ENCODE measurements at places on chromosomes 12 and 14. TPM values are rescaled to one million over a fixed set of nuclear protein-coding genes. Genes with fewer than 3 reads are reported as not detected.

TRIM9 gene
- total RNA-seq: 30.8 TPM

ST8SIA1 gene
- total RNA-seq: 17.1 TPM

NGB gene
- not detected for total RNA-seq

MAP3K9 gene
- total RNA-seq: 2.6 TPM

CD163L1 gene
- 24.8 TPM for total RNA-seq

CCDC60 gene
- 5.1 TPM for total RNA-seq

DICER1 gene
- total RNA-seq: 319 TPM

SMARCC2 gene
- total RNA-seq: 37.6 TPM

OAS3 gene
- total RNA-seq: 8.4 TPM

TAS2R14 gene
- total RNA-seq: 21.4 TPM

SDR9C7 gene
- total RNA-seq: not detected

PKP2 gene
- 45.7 TPM for total RNA-seq

PTPRB gene
- 29.4 TPM for total RNA-seq

SYCP3 gene
- 5.5 TPM for total RNA-seq

PIWIL1 gene
- total RNA-seq: 1.4 TPM

NAV3 gene
- 4.3 TPM for total RNA-seq

B3GNT4 gene
- total RNA-seq: 3.6 TPM

ASCL1 gene
- total RNA-seq: not detected
